ENCODE measurements at places on chromosomes 1 and 21.

- DNase-seq: no peak
These were observed 99.0 kb downstream of the TNNI3K start for GRCh38 chr1:74334147-74334546.

- no peak for DNase-seq
These were observed 224.9 kb upstream of the JUN start for GRCh38 chr1:59008599-59009347.

GRCh38 chr1:86195281-86195680 lies 38.7 kb upstream of the COL24A1 start:
- no peak for DNase-seq

GRCh38 chr1:30683699-30684098 lies 39.7 kb downstream of the MATN1 start:
- DNase-seq: no peak

- no peak for DNase-seq
These were observed 839.9 kb downstream of the KCNT2 start for GRCh38 chr1:195768377-195768776.

- no peak for DNase-seq
These were observed 82.4 kb upstream of the SMYD2 start for GRCh38 chr1:214198571-214198970.

- no peak for DNase-seq
These were observed 7.6 kb upstream of the RXRG start for GRCh38 chr1:165452336-165453130.

DNA sequence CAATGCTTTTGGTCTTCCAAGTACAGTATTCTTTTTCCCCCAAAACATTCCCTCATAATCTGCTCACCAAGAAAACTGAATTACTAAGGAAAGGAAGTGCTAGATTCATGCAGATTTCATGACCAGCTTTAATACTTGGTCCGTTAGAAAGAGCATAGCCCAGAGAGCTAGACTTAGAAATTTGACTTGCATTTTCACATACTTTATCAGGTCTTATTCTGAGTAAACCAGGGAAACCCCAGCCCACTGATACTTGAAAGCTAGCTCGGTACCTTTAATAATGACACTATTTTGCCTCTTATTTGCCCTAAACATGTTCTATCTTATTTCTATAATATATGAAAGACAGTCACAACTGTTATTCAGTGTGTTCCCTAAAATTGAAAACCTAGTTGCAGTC lies 204.5 kb downstream of the TTLL7 start:
- DNase-seq: no peak

GRCh38 chr1:52413410-52413989 lies 9.1 kb downstream of the PRPF38A start:
- DNase-seq: no peak

GRCh38 chr1:56331207-56331891 lies 248.0 kb downstream of the PLPP3 start:
- DNase-seq: no peak

- no peak for DNase-seq
These were observed 1.2 kb downstream of the ATP1B1 start for GRCh38 chr1:169107603-169108208.

DNA sequence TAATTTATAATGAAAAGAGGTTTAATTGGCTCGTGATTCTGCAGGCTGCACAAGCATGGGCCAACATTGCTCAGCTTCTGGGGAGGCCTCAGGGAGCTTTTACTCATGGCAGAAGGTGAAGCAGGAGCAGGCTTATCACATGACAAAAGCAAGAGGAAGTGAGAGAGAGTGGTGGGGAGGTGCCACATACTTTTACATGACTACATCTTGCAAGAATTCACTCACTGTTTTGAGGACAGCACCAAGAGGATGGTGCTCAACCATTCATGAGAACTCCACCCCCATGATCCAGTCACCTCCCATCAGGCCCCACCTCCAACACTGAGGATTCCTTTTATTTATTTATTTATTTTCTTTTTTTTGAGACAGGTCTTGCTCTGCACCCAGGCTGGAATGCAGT lies 5.5 kb upstream of the PLEKHM2 start:
- DNase-seq: no peak

DNA sequence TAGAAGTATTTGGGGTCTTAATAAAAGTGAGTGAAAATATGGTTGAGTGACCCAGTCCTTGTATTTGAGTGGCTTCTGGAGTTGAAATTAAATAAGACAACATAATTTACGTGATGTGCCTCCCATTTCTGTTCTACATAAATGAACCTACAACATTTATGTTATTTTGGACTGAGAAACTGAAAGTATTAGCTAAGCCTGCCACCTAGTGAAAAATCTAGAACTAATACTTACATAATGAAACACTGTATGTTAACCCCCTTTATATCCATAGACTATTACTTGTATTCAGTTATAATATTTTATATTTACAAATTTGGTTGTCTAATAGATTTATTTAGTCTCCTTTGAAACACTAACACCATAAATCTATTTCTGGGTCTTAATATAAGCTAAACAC lies 298.9 kb downstream of the KCNT2 start:
- no peak for DNase-seq

Data from GOT3 (cell line).